Subcutaneous adipose tissue (tissue), 4 donors: ENCODE measurements at places on chromosomes 5 and 9. TPM values are rescaled to one million over a fixed set of nuclear protein-coding genes. Genes with fewer than 3 reads are reported as not detected.

NEUROG1 gene
- not detected for total RNA-seq

FOXD4L4 gene
- total RNA-seq = 0.57 TPM

LCP2 gene
- total RNA-seq = 57.3 TPM

NCS1 gene
- total RNA-seq = 2.6 TPM

SPATA31A3 gene
- total RNA-seq = not detected

LCN15 gene
- not detected for total RNA-seq

TBC1D2 gene
- total RNA-seq = 33.5 TPM

NDUFS6 gene
- 34.2 TPM for total RNA-seq

ZNF883 gene
- total RNA-seq = 1.5 TPM

TCF7 gene
- total RNA-seq = 2.5 TPM

MYOZ3 gene
- total RNA-seq = 0.22 TPM

CKMT2 gene
- total RNA-seq = 2.8 TPM

RNF183 gene
- not detected for total RNA-seq

SUB1 gene
- 159 TPM for total RNA-seq

APBA1 gene
- total RNA-seq = 16.0 TPM
